Ovary (tissue), 10 donors: ENCODE measurements at places on chromosomes 6 and 20. TPM values are rescaled to one million over a fixed set of nuclear protein-coding genes. Genes with fewer than 3 reads are reported as not detected.

DNA sequence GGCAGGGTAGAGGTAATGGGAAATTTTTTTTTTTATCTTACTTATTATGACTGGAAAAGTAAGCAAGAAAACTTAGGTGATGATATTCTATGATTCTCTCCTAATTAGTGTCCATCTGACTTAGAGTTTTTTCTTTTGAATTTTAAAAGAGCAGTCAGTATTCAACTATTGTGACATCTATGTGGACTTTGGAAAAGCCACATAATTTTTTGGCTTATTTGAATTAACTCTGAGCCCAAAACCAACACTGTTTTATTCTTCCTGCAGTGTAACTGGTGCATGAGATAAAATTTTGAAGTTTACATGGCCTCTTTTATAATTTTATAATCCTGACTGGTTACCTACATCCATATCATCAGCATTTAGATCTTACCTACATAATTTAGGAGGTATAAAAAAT is 619.7 kb downstream of the EPM2A start:
- no peaks in the 10 kb centered on the region for H3K4me1 ChIP-seq
- DNase-seq, result no peak
- H3K36me3 ChIP-seq, result no peaks in the 10 kb centered on the region
- no peak overlapping the region for H3K4me3 ChIP-seq
- H3K27ac ChIP-seq, result no peak overlapping the region

DNA sequence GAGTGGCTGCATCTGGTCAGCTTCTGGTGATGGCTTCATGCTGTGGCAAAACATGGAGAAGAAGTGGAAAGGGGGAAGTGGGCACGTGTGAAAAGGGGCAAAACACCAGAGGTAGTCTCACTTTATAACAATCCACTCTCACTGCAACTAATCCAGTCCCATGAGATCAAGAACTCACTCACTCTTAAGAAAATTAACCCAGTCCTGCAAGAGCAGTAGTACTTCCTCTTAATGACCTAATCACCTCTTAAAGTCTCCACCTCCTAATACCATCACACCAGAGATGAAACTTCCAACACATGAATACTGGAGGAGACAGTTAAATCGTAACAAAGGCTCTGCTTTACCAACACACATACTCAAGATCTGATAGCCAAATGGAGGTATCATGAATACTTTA is 152.6 kb downstream of the THEMIS start:
- DNase-seq, result no peak
- H3K27me3 ChIP-seq, result no peaks in the 10 kb centered on the region
- H3K27ac ChIP-seq, result no peak overlapping the region
- H3K4me1 ChIP-seq, result no peaks in the 10 kb centered on the region

Gene SLC17A1
- total RNA-seq, result not detected

Gene OSER1
- total RNA-seq, result 39.5 TPM

DNA sequence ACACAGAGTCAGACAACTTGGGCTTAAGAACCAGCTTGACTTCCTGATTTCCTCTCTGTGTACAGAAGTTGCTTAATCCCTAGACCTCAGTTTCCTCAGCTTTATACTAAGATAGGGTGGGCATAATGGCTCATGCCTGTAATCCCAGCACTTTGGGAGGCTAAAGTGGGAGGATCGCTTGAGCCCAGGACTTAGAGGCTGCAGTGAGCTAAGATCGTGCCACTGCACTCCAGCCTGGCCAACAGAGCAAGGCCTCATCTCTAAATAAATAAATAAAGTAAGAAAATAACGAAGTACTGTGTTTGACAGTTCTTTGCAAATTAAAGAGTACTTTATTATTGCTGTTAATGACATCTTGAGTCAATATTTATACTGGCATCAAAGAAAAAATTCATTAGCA is 41.7 kb downstream of the CNKSR3 start:
- DNase-seq, result no peak
- H3K4me1 ChIP-seq, result peaks cover 7% of the 10 kb centered on the region
- no peak overlapping the region for H3K4me3 ChIP-seq
- no peaks in the 10 kb centered on the region for H3K36me3 ChIP-seq

- no peak for DNase-seq
- H3K4me3 ChIP-seq, result no peak overlapping the region
- H3K4me1 ChIP-seq, result no peaks in the 10 kb centered on the region
Observed at GRCh38 chr20:3655131-3655405, 8.1 kb downstream of the GFRA4 start.

Gene TCP11
- 0.53 TPM for total RNA-seq

DNA sequence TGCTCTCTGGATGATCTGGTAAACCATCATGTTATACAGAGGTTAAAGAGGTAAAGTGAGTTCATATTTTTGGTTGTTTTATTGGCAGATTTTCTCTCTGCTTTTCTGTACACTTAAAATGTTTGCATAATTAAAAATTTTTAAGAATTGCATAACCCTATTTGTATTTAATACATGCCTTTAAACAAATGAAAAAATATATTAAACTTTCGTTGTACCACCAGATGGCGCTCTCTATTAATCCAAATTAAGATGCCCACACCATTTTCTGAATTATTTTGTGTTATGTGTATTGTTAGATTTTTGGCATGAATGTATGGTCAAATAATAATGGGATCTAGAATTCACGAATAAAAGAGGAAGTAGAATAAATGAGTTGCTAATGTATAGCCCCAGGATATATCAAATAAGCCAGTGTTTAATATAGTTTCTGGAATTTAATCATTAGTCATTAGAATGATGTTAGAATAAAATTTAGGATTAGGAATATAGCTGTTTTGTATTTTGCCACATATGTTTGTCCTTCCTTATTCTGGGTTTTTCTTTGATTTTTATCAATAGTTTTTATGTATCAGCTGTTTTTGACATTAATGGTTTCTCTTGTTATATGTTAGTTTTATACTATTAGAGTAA is 38.9 kb downstream of the SMAP1 start:
- no peak overlapping the region for H3K27ac ChIP-seq
- no peak overlapping the region for H3K4me3 ChIP-seq
- no peaks in the 10 kb centered on the region for H3K27me3 ChIP-seq
- no peaks in the 10 kb centered on the region for H3K36me3 ChIP-seq
- H3K4me1 ChIP-seq, result no peaks in the 10 kb centered on the region

Gene RRAGD
- total RNA-seq, result 5.5 TPM

DNA sequence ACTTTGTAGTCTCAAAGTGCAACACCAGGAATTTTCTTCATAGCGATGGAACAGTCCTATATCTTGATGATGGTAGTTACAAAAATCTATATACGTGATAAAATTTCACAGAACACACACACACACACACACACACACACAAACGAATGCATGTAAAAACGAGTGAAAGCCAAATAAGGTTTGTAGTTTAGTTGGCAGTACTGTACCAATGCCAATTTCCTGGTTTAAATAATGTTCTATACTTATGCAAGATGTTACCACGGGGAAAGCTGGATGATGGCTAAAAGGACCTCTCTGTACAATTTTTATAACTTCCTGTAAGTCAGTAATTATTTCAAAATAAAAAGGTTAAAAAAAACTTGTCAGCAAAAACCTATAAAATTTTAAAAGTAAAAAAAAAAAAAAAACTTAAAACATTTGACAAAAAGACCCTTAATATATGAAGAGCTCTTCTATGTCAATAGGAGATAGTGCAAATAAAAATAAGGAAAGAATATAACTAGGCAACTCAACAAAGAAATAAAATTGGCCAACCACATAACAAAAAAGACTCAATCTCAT is 37.6 kb downstream of the PDSS2 start:
- H3K27ac ChIP-seq, result no peak overlapping the region
- no peak for DNase-seq
- no peaks in the 10 kb centered on the region for H3K36me3 ChIP-seq
- no peak overlapping the region for H3K4me3 ChIP-seq
- H3K4me1 ChIP-seq, result no peaks in the 10 kb centered on the region

DNA sequence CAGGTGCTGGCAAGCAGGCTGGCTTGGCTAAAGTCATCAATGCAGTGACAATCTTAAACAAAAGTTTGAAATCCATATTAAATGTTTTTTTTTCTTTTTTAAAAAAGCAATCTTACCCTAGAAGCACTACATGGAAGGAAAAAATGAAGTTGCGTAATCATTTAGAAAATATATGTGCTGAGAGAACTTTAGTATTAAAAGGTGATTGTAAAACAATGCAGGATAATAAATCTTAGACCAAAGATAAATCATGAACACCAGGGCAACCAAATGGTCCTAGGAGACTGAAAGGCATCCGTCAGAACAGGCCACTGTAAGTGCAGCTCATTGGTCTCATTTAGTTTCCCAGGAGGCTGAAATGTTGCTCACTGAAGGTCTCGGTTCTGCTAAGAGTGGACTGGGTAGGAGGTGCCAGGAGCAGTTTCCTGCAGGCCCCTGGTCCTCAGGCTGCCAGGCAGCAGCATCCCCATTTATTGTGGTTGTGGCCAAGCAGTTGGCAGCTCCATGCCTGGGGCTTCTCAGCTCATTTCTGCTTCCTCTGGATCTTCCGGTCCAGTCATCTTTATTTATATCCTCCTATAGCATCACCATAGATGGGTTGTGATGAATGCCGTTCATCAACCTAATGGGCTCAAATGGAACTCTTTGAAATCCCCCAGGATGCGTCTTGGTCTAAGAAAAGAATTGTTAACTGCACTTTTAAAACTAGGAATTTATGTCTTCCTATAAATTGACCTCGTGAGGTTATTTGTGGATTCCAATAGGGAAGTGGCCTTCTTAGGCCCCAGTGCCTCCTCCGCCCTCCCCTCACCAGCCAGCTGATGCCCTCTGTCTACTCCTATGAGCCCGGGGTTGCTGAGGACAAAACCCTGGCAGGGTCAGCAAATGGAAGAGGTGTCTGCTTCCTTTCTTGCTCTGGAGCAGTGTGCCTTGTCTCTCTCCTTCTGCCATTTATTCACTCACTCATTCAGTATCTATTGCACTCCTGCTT is 269.0 kb downstream of the UST start:
- DNase-seq, result no peak
- no peaks in the 10 kb centered on the region for H3K36me3 ChIP-seq
- H3K27ac ChIP-seq, result no peak overlapping the region
- H3K4me1 ChIP-seq, result no peaks in the 10 kb centered on the region
- no peaks in the 10 kb centered on the region for H3K27me3 ChIP-seq

DNA sequence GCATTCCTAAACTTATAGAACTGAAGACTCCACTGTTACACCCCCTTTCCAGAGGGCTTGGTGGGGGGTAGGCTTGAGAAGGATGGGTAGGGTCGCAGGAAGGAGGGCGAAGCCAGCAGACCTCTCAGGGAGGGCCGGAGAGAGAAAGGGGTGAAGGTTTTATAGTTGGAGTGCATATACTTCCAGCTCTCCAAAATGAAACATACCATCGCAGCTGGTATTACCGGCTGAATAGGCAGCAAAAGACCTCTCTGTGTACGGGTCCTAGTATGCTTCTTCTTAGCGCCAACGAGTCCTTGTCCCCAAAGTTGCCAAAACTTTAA is 1.0 kb upstream of the VGLL2 start:
- no peak for DNase-seq
- H3K4me3 ChIP-seq, result peak overlapping the region; percentile 3
- no peak overlapping the region for H3K27ac ChIP-seq

DNA sequence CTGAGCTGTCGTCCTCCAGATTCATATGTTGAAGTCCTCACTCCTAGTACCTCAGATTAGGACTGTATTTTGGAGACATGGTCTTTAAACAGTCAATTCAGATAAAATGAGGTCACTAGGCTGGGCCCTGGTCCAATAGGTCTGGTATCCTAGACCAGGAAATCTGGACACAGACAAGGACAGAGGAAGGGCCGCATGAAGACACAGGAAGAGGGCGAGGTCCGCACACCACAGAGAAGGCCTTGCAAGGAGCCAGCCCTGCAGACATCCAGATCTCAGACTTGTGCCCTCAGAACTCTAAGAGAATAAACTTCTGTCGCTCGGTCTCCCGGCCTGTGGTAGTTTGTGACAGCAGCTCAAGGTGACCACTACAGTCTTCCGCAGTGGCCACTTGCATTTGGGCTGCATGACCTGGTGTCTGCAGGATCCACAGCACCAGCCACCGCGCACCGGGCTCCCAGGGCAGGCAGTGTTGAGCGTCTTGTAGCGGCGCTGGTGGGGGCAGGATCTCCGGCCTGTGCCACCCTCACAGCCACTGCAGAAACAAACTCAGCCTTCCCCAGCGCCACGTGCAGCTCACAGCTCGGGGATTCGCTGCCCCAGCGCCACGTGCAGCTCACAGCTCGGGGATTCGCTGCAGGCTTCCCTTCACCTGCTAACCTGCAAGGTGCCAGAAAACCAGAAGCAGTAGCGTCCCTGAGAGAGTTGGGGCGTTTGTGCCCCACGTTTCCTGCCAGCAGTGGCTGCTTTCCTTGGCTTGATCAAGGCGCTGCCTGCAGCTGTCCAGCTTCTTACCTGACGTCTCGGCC is 6.0 kb upstream of the RBM38 start:
- H3K4me1 ChIP-seq, result peaks cover 6% of the 10 kb centered on the region
- no peaks in the 10 kb centered on the region for H3K27me3 ChIP-seq
- H3K4me3 ChIP-seq, result no peak overlapping the region
- DNase-seq, result no peak
- no peak overlapping the region for H3K27ac ChIP-seq
- no peaks in the 10 kb centered on the region for H3K36me3 ChIP-seq

DNA sequence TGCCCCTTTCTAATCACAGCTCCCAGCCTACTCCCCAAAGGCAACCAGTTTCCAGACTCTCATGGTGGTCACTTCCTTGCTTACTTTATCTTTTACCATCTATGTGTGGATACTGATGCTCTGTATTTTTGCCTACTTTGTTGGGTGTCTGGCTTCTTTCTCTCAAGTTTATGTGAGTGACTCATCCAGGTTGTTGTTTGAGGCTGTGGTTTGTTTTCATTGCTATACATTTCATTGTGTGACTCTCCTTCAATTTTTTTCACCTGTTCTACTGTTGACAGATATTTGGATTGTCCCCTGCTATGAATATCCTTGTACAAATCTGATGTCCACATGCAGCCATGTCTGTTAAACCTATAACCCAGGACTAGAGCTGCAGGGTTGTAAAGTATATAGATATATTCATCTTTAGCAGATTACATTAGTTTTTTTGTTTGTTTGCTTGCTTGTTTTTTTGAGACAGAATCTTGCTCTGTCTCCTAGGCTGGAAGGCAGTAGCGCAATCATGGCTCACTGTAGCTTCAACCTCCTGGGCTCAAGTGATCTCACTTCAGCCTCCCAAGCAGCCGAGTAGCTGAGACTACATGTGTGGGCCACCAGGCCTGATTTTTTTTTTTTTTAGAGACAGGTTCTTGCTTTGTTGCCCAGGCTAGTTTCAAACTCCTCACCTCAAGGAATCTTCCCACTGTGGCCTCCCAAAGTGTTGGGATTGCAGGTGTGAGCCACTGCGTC is 72.9 kb upstream of the EEF1E1 start:
- H3K27me3 ChIP-seq, result no peaks in the 10 kb centered on the region
- H3K36me3 ChIP-seq, result no peaks in the 10 kb centered on the region
- DNase-seq, result no peak
- H3K27ac ChIP-seq, result no peak overlapping the region

GRCh38 chr6:27767851-27768250 is 144.3 kb downstream of the OR2B2 start:
- no peak overlapping the region for H3K27ac ChIP-seq
- no peaks in the 10 kb centered on the region for H3K36me3 ChIP-seq
- H3K4me3 ChIP-seq, result no peak overlapping the region
- H3K4me1 ChIP-seq, result peaks cover 3% of the 10 kb centered on the region
